Right hindlimb (tissue), 1 donor: ENCODE measurements at places on chromosomes 5 and 9.

- no peak for DNase-seq
These were observed 317.0 kb upstream of the RPS23 start for GRCh38 chr5:82595113-82595512.

GRCh38 chr5:113846941-113847340 lies 333.4 kb downstream of the YTHDC2 start:
- DNase-seq, result no peak

DNA sequence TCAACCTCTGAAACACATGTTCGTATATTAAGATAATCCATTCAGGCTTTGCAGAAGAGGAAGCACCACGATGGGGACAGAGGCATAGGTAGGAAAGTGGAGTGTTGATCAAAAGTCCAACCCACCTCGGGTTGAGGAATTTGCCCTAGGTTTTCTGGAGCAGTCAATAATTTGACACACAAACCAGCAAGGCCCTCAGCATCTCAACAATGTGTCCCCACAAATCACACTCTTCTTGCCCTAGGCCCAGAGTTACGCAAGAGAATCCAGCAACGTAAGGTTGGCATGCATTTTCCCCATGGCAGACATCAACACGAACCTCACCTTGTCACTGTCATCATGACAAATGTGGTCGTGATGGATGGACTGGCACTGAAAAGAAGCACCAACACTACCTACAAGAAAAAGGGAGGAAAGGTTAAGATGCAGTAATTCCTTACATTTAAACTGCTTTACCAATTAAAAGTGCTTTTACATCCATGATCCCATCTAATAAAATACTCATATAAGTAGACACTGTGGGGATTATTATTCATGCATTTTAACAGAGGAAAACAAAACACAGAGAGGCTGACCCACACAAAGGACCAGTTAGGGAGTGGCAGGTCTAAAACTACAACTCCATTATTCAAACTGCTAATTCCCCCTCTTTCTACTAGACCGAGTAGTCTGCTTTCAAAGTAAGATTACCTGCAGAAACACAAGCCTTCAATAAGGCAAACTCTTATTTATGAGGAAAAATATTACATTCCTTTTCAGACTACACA lies 24.4 kb upstream of the RNF38 start:
- DNase-seq, result no peak

GRCh38 chr5:113487781-113488644 lies at the start of gene MCC:
MCC (minus strand) TSS chr5:113488453.
- DNase-seq, result peak; percentile 92

DNA sequence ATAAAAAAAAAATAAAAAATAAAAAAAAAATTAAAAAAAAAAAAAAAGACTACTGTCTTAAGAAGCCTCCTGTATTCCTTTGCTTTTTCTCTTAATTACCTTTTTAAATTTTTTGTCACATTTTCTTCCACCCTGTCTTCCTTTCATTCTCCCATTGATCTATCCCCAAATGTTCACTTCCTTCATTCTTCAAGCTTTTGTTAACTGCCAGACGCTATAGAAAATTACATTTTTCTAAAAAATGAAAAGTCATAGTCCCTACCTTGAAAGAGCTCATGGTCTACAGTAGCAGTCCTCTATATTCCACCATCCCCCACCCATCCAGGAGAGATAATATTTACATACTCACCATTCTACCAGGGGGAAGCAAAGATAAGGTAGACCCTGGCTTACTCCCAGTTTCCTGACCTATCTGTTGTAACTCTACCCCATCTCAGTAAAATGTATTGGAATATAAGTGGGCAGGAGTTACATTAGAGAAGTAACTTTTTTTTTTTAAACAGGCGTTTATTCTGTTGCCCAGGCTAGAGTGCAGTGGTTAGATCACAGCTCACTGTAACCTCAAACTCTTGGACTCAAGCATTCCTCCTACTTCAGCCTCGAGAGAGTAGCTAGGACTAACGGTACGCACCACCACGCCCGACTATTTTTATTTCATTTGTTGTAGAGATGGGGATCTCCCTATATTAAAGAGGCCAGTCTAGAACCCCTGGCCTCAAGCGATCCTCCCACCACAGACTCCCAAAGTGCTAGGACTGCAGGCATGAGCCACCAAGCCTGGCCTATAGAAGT lies 3.8 kb upstream of the PRKAA1 start:
- no peak for DNase-seq

DNA sequence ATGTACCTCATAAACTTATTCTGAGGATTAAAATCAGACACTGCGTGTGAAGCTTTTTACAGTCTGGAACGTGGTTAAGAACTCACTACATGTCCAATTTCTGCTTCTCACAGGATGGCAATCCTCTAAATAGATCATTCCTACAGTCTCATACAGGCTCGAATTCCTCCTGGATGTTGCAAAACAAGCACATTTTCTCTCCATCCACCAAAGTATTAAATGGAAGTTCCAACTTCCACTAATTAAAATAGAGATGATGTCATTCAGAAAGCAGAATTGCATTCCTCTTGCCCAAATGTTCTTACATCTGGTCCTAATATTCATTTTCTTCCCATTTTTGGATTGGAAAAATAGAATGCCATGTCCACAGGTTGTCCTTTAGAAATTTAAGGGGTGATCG lies 145.5 kb upstream of the PCA3 start:
- DNase-seq, result no peak

DNA sequence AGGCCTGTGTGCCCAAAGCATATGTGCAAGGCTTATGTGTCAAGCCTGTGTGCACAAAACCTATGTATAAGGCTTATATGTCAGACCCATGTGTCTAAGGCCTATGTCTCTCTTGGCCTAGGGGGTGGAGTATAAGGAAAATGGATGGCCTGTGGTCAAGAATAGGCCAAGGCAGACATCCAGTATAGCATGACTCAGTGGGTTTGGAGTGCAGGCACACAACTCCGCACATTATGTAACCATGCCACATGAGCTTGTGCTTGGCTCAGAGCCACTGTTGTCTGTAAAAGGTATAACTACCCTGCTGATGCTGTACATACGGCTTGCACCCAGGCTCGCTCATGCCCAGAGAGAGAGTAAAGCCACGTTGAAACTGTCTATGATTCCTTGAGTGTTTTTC lies 626.4 kb upstream of the NUDT12 start:
- no peak for DNase-seq

GRCh38 chr5:158119961-158120723 lies 261.2 kb upstream of the CLINT1 start:
- DNase-seq, result peak; percentile 27

DNA sequence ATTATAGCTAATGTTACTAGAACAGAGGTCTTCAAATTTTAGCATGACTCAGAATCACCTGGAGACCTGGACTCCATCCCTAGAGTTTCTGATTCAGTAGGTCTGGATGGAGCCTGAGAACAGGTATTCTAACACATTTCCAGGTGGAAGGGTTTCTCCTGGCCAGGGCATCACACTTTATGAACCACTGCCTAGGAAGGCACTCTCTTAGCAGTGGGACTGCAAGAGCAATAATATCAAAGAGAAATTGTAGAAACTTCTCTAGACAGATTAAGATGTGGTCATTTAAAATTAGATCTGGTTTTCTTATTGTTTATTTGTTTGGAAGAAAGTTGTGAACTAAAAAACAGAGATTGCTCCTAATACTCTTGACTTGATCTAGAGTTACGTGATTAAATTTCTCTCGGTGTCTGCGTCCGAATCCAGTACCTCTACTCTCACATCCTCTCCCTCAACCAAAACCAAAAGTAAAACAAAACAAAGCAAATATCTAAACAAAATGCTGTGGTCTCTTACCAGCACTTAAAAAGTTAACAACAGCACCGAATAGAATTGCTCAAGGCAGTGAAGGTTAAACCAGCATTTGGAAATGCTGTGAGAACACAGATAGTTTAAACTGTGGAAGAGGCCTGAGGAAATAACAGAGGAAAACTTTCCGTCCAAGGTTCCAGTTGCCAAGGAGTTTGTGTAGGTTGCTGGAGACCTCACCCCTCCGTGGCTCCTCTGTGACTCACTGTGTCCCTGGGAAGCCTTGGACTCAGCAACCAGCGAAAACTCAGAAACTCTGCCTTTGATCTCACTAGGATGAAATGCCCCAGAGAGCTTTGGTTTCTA lies 193.4 kb downstream of the ARRDC3 start:
- DNase-seq, result peak; percentile 82

DNA sequence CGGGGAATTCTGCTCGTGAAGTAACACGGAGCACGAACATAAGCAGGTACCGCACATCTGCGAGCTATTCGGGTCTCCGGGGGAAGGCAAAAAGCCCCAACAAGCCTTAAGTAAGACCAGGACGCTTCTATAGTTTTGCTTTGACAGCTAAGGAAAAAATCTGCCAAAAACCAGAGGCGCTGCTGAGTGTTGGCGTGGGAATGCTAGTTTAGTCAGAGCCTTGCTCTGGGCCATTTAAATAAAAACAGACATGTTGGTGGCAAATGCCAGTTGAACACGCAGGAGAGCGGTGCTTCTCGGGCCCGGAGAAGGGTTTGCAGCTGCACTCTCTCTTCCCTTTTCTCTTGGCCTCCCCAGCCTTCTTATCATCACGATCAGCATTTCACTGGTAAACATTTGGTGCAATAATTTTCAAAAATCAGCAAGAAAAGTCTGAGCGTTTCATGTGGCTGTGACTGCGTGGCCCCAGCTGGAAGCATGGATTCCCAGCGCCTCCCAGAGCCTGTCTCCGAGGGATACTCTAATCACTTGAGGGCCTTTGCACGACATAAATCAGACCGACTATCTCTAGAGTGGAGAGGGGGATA lies 6.4 kb upstream of the NOTCH1 start:
- DNase-seq, result no peak

- DNase-seq, result no peak
These were observed 92.7 kb upstream of the RUSC2 start for GRCh38 chr9:35397216-35397698.

DNA sequence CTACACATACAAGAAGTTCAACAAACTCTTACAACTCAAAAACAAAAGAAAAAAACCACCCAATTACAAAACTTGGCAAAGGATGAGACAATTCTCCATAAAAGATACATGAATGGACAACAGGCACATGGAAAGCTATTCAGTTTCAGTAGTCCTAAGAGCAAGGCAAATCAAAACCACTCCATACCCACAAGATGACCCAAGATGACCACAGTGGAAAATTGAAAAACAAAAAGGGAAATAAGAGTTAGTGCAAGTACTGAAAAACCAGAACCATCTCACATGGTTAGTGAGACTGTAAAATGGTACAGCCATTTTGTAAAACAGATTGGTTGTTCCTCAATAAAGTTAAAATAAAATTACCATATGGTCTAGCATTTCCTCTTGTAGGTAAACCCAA lies 287.1 kb upstream of the CDH9 start:
- DNase-seq, result no peak

DNA sequence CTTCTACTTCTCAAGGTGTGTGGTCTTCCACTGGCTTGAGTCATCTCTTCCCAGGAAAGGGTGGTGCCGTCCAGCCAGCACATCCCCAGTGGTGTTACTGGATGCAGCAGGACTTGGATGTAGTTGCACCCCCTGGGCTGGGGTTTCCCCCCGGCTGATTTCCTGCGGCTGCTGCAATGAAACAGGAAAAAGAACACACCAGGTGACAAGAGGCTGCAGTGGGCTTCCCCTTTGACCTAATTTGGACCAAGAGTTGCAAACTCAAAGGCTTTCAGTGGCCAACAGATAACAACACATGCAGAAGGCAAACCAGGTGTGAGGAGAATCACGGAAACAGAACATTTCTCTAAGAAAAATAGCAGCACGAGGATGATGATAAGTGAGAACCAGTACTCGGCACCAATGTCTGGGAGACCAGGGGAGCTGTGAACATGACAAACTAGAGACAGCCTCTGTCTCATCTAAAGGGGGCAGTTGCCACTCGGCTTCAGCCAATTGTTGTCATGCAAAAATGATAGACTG lies 83.7 kb downstream of the PDE6A start:
- DNase-seq, result peak; percentile 44

DNA sequence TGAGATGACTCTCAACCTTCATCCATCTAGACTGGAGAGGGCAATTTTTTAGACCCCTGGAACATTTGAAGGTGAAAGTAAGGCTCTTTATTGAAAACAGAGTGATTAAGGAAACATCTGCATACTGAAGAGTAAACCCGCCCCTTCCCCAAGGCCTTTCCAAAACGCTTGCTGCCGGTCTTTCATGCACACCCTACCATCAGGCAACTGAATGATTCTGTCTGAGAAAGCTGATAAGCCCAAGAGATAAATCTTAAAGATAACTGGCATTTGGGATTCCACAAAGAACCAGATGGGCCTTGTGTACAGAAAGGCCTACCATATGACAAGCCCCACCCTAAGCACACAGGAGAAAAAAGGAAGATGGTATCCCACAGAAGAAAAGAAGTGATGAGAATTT lies 54.4 kb upstream of the PIK3R1 start:
- DNase-seq, result no peak

DNA sequence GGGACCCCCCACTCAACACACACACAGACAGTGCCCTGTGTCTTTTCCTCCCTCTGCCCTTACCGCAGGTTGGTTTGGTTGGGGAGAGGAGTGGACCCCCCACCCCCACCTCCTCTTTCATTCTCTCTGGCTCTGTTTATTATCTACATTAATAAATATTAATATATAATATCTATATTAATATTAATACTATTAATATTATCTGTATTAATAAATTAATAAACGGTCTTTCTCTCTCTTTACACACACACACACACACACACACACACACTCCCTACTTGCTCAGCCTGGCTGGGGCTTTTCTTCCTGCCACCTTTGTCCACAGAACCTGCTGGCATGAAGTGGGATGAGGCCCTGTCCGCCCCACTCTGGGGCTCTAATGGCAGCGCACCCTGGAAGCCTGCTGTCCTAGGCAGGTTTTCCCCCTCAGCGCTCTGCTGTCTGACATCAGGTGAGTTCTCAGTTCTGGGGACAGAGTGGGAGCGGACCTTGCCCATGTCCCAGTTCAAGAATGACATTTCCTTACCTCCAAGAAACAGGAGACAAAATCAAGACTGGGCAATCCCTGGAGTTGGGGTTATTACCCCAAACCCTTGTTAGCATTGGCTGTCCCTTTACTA lies 10.5 kb upstream of the SMIM32 start:
- DNase-seq, result no peak

DNA sequence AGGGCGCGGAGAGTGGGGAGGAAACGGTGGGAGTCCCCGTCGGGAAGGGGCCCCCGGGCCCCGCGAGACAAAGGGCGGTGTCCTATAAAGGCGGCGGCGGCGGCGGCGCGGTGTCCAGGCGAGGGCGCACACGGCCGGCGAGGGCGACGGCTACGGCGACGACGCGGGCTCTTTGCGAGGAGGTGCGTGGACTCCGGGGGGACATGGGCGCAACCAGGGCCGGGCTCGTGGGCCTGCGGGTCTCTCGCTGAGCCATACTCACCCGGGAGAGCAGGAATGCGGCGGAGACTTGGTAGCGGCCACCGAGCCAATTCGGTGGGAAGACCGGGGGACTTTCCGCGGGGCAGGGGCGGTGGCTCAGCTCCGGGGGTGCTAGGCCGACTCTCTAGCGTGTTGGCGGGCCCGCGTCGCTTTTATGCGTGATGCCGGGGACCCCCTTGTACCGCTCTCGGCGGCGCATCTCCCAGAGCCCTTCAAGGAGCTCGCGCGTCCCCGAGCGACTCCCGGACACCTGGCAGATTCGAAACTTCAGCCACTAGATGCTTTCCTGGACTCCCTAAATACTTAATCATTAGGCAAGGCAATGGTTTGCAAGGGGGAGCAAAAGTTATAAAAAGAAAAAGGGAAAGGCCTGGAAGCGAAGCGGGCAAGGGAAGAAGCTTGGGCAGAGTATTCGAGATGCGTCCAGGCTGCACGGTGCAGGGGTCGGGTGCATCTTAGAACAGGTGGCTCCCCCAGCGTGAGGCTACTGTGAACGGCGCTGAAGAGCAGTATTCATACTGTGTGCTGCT lies 5.9 kb upstream of the TAL2 start:
- DNase-seq, result peak; percentile 30
